Spinal cord (tissue), 10 donors: ENCODE measurements at places on chromosomes 2 and 18. TPM values are rescaled to one million over a fixed set of nuclear protein-coding genes. Genes with fewer than 3 reads are reported as not detected.

GRCh38 chr2:179129574-179130238, 79.8 kb upstream of the CCDC141 start:
- DNase-seq: peak; percentile 56

DNA sequence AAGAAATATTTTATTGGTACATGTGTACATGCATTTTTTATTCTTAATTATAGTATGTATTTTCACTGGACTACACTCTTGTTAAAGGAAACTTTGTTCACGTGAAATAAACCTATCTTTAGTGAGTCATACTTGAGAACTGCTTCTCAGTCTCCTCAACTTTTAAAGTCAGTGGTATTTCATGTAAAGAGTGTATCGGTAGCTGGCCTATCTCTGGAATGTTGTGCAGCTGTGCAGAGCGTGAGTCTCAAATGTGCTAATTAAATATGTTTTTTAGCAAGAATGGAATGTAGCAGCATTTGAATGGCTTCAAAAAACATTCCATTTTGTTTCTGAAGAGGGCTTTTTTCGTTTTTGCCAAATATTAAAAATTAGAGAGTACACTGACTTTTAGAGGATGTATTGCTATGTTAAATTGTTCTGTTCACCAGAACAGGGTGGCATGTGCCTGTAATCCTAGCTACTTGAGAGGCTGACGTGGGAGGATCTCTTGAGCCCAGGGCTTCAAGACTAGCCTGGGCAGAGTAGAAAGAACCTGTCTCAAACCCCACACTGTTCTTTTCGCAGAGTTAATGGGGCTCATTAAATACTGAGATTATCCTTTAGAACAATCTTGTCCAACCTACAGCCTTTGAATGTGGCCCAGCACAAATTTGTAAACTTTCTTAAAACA, 14.3 kb downstream of the SPTBN1 start:
- no peak for DNase-seq

LYPD6 gene
- total RNA-seq: 31.0 TPM

DSC3 gene
- total RNA-seq: 9.5 TPM

REL gene
- 8.7 TPM for total RNA-seq

DNAH7 gene
- total RNA-seq: 14.2 TPM

DNA sequence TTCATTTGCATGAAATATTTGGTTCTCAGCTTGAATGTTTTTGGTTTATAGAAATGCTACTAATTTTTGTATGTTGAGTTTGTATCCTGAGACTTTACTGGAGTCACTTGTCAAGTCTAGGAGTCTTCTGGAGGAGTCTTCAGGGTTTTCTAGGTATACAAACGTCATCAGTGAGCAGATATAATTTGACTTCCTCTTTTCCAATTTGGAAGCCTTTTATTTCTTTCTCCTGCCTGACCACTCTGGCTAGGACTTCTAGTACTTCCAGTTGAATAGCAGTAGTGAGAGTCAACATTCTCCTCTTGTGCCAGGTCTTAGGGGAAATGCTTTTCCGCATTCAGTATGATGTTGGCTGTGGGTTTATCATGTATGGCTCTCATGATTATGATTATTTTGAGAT, 55.4 kb upstream of the THUMPD2 start:
- no peak for DNase-seq

PRKAG3 gene
- 0.06 TPM for total RNA-seq
